NCI-H526 treated with DMSO at 0.1 percent for 48 hours (cell line): ENCODE measurements at places on chromosomes 13 and 19.

GRCh38 chr13:67343777-67344176 is 113.6 kb upstream of the PCDH9 start:
- DNase-seq = peak; percentile 31

DNA sequence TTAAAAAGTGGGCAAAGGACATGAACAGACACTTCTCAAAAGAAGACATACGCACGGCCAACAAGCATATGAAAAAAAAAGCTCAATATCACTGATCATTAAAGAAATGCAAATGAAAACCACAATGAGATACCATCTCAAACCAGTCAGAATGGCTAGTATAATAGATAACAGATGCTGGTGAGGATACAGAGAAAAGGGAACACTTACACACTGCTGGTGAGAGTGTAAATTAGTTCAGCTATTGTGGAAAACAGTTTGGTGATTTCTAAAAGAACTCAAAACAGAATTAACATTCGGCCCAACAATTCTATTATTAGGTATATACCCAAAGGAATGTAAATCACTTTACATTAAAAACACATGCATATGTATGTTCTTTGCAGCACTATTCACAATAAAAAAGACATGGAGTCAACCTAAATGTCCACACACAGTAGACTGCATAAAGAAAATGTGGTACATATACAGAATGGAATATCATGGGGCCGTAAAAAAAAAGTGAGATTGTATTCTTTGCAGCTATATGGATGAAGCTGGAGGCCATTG is 1569.0 kb downstream of the OLFM4 start:
- peak; percentile 76 for DNase-seq

DNA sequence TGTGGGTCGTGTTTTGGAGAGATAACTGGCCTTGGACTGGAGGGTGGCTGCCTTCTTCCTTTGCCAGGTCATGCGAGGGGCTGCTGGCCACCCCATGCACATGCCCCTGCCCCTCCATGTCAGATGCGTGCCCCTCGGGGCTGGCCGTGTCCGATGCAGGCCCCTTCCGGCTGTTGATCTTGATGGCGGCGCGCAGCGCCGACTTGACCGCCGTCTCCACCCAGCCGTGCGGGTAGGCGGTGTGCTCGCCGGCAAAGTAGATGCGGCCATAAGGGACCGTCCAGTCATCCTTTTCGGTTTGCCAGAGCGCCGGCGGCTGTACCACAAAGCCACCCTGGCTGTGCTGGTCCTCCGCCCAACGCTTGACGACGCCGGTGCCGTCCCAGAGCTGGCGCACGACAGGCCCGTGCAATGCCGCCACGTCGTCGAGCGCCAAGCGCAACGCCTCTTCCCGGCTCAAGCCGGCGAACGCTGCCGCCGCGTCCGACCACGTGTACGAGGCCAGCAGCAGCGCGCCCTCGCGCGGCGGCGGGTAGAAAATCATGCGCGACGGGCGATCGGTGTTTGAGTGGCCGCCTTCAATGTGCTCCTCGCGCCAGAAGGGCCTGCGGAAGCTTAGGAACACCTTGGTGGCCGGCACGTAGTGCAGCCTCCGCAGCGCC is 6.9 kb downstream of the IL4I1 start:
- DNase-seq = no peak

- peak; percentile 96 for DNase-seq
Observed at GRCh38 chr13:105035092-105035491, 1500.4 kb downstream of the EFNB2 start.

DNA sequence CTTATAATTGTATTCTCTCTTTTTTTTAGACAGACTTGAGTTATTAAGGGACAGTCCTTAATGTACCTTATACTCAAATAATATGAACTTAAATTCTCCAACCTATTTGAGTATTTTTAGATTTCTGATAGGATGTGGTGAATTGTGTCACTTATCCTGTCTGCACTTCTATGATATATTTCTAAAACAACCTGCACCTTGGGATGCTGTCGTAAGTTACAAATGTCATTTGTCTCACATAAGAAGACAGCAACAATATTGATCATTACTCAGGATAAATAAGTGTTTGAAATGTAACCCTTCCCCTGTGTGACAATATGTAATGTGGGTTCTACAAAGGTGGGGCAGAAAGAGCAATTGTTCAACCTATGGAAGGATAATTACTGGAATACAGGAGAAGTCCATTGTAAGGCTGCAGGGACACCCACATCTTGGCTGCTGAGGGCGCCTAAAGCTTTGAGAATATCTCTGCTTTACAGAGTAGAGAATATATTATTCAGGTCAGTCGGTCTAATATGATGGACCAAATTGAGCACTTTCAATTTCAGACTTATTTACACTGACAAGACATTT is 236.9 kb upstream of the PRR20A start:
- no peak for DNase-seq

- no peak for DNase-seq
Observed at GRCh38 chr13:33224191-33224590, 61.4 kb downstream of the STARD13 start.

DNA sequence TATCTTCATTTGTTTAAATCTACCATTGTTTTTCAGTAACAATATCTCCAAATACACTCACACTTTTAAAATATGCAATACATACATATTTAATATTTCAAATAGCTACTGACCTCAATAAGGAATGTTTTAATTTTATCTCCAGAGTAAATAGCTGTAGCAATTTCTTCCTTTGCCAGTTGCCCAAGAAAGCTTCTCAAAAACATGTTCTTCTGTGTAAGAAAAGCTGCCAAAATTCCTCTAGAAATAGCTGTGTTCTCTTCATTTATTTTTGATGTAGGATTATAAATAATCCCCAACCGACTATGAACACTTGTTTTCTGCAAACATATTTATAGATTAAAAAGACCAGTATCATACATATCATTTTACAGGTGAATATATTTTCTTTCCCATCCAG is 150.5 kb downstream of the UGGT2 start:
- DNase-seq = no peak

DNA sequence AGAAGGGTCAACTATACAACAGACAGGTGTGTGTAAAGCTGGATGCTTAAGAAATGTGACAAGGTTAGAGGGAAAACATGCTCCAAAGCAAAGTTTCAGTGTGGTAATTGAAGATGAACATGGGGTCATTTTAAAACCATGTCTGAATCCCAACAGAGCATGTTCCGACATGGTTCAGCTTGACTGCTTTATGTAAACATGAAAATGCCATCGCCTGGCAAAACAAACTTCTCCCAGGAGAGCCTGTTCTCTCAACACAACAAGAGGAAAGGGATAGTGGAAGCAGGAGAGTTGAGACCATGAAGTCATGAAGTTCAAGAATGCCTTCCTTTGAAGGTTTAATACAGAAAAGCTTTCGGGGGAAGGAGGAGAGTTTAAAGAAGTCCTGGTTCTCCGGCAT is 85.8 kb downstream of the EPSTI1 start:
- DNase-seq = peak; percentile 84

- DNase-seq = peak; percentile 41
Observed at GRCh38 chr13:71459708-71460107, 407.3 kb downstream of the DACH1 start.

DNA sequence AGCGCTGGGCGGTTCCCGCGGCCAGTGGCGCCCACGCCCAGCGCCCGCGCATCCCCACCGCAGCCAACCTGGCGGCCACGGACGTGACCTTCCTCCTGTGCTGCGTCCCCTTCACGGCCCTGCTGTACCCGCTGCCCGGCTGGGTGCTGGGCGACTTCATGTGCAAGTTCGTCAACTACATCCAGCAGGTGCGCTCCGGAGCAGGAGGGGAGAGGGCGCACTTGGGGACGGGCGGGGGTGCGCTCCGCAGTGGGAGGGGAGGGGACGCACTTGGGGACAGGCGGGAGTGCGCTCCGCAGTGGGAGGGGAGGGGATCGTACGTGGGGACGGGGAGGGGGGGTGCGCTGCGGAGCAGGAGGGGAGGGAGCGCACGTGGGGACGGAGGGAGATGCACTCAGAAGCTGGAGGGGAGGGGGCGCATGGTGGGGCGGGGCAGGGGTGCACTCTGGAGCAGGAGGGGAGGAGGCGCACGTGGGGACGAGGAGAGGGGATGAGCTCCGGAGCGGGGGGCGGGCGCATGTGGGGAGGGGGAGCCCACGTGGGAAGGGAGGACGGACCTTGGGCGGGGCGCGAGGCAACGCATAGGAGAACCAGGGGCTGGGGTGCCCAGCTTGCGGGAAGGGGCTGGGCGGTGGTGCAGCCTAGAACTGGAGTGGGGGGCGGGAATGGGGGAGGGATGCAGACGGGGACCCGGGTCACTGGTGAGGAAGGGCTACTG is 1.5 kb downstream of the KISS1R start:
- DNase-seq = no peak

DNA sequence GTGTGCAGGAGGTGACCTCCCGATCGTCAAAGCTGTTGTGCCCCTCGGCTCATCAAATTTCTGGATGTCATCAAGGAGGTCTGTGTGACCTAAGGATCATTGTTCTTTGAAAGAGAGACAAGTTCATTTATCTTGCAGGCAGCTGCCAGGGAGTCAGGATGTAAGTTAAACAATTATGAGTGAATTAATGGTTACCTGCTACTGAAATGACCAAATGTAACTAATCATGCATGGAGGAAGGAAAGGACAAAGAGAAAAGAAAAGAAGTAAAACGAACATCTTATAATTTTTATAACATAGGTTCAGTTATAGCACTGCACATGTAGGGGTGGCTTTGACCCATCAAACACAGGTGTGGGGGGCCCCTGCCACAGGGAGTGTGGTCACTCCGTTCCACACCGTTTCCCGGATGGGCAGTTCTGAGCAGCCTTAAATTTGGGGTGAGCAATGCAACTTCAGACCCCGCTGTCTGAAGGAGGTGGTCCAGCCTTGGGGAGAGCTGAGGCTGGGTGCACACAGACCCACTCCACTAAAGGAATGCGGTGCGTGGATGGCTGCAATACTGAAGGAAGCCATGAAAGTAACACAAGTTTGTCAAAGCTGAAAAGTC is 5.3 kb downstream of the CD22 start:
- DNase-seq = no peak

DNA sequence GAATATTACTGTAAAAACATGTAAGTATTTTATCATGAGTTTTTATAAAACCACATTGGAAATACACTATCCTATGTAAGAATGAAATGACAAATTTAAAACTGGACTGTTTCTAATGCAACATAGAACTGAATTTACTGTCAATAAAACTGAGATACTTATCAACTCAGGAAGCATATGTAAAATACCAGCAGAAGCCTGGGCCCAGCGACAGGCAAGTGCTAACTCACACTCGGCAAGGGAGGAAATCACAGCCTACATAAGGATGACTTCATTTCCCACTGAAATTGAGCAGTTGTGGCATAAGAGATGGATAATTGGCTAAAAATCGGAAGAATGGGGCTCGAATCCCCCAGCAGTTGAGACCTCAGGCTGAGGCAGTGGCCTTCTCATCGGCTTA is 12.1 kb downstream of the PROZ start:
- no peak for DNase-seq

DNA sequence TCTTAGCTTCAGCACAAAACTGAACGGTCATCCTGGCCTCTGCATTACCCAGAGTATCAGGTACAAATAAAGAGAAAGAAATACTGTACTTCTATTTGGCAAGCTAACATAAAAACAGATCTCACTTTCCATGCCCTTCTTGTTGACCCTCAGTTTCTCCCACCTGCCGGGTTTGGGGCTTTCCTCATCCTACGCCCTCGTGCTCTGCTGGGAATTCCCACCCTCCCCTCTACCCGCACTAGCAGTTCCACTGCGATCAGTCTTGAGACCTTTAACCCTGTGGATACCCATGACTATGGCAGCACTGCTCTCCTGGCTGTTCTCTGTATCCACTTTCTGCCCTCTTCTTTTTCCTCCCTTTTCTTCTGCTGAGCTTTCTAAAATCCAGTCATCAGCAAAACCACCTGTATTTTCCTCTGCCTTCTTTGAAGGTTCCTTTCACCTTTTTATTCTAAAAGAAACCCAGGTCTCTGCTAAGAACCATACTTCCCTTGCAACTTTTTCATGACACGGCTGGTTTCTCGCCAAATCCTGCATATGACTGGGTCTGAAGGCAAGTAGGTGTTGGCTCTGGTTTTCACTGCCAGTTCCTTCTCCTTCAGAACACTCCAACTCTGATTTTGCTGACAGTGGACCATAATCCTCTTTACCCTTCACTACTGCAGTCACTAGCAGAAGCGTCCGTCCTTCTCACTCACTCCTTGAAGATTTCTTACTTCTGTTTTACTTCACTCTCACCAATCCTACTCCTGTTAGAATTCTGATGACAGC is 99.4 kb downstream of the MIPEP start:
- DNase-seq = no peak

- DNase-seq = no peak
Observed at GRCh38 chr13:103862525-103862924, 796.3 kb upstream of the SLC10A2 start.

GRCh38 chr19:12913011-12913561 is 6.0 kb downstream of the SYCE2 start:
- DNase-seq = peak; percentile 1

GRCh38 chr13:73519396-73520116 is 460.8 kb downstream of the KLF5 start:
- no peak for DNase-seq

GRCh38 chr19:4951656-4952055 is 17.3 kb upstream of the KDM4B start:
- no peak for DNase-seq

- DNase-seq = no peak
Observed at GRCh38 chr19:5703819-5704818, 14.0 kb downstream of the RPL36 start.

- DNase-seq = no peak
Observed at GRCh38 chr13:39044536-39044935, 6.3 kb downstream of the NHLRC3 start.

DNA sequence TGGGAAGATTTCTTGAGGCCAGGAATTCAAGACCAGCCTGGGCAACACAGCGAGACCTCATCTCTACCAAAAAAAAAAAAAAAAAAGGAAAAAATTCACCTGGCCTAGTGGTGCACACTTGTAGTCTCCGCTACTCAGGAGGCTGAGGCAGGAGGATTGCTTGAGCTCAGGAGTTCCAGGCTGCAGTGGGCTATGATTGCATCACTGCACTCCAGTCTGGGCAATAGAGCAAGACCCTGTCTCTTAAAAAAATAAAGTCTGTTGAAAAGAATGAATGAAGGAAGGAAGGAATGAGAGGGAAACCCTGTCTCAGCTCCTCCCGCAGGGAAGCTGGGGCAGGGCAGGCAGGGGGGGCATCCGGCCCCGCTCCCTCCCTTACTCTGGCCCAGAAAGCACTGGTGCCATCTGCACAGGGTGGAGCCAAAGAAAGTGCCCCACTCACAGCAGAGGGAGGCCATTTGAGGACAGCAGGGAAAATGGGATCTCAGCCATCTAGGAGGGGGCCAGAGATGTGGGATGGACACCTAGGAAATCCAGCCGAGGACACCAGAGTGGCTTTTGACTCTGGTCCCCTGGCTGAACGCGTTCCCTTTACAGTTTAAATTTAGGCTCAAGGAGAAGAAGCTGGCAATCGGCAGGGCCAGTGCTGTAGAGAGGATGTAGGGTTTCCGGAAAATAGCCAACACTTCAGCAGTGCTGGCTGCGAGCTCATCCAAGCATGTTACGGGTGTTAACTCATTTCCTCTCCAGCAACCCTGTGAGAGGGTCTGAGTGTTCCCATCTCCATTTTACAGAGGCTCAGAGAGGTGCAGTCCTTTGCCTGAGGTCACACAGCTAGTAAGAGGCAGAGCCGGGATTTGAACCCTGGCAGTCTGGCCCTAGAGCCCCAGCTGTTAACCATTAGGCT is 3.6 kb upstream of the HPN start:
- DNase-seq = no peak
